Muscle of back (tissue), 13 donors: ENCODE measurements at places on chromosomes 7 and 10.

DNA sequence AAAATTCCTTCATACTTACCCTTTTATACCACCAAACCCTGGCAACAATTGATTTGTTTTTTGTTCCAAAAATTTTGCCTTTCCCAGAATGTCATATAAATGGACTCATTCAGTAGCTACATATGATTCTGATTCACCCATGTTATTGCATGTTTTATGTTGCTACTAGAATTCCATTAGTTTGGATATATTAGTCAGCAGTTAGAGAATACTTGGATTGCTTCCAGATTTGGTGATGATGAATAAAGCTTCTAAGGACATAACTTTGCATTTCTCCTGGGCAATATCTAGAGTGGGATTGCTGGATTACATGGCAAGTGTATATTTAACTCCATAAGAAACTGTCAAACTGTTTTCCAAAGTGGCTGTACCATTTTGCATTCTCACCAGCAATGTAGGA is 806.9 kb downstream of the DNAJB9 start:
- no peak for DNase-seq

DNA sequence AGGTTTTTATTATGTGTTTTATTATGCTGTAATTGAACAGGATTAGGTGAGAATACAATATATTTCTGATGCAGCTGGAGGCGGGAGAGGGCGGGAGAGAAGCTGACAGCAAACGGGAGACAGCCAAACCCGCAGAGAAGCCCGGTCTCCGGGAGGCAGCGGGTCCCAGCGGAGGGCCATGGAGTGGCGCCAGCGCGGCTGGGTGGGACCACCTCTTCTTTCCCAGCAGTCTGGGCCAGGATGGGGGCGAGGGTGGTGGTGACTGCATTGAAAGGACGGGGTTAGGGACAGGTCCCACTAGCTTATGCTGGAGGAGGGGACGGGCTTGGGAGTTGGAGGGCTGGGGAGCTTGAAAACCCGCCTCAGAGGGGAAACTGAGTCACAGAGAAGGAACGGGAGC is 14.5 kb upstream of the KAZALD1 start:
- no peak for DNase-seq

DNA sequence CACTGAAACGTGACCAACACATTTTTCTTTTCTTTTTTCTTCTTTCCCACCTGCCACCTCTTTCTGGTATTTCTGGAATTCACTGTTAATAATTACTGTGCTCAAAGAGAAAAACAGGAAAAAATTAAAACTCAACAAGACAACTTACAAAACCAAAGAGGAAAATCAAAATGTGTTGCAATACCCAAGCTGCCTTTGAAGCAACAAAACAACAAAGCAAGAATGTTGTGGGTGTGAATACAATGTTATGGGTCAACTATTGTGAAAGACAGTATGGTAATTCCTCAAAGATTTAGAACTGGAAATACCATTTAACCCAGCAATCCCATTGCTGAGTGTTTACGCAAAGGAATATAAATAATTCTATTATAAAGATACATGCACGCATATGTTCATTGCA is 415.1 kb downstream of the GFRA1 start:
- no peak for DNase-seq

DNA sequence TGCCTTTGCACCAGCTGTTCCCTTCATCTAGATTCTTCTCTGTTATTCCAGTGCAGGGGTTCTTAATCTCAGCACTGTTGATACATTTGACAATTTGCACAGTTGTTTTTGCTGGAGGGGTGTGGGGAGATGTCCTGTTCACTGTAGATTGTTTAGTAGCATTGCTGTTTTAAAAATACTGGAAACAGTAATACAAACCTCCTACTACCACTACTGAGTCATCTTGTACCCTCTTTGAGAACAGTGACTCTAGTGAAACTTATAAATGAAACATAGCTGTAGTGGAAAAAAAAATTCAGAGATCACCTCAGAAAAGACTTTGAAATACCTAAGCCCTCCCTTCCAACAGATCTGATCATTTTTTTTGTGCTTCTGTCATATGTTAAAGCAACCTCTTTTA is 154.8 kb upstream of the TMEM196 start:
- no peak for DNase-seq

DNA sequence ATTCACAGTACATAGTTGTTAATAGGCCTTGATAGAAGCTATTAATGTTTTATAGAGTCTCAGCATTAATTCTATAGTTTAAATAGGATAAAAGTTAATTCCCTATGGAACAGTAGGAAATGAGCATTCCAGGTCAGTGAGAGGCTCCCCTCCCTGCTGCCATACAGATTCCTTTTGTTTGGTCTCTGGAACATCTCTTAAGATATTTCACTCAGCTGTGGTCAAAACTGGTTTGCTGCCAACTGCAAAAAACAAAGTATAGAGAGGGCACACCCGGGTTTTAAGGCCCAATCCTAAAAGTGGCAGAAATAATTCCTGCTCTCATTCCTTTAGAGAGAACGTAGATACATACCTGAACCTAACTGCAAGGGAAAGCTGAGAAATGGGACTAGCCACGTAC is 51.3 kb downstream of the MDFIC start:
- DNase-seq, result peak; percentile 36

- no peak for DNase-seq
Measured at GRCh38 chr10:43708262-43708661, 59.6 kb upstream of the ZNF32 start.

DNA sequence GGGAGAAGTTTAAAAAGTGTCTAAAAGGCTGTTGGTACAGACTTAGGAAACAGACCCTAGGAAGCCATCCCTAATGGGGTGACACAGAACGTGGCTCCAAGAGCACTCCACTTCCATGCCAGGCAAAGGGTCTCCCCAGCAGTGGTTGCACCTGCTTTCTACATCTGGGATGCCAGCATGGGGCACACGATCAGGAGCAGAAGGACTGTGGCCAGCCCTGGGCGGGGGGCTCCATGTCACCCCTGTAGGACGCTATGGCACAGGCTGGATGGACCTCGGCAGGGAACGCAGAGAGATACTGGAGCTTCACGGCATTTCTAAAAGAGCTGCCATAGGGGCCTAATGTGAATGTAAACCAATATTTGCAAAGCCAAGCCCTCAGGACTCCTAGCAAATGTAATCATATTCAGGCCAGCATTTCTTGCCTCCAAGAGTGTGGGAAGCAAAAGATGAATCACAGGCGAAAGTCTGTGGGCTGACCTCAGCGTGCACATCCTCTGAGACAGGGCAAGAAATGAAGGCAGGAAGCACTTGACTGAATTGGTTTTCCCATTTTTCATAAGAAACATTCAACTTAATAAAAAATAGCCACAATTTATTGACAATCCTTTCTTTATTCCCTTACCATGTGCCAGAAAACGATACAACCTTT is 93.9 kb downstream of the ATXN7L1 start:
- no peak for DNase-seq
